ENCODE measurements at places on chromosomes 12 and 14.

- no peak for DNase-seq
These were observed 294.4 kb downstream of the AKAP6 start for GRCh38 chr14:32623300-32624093.

GRCh38 chr14:104888489-104889374 is 23.7 kb downstream of the CEP170B start:
- no peak for DNase-seq

DNA sequence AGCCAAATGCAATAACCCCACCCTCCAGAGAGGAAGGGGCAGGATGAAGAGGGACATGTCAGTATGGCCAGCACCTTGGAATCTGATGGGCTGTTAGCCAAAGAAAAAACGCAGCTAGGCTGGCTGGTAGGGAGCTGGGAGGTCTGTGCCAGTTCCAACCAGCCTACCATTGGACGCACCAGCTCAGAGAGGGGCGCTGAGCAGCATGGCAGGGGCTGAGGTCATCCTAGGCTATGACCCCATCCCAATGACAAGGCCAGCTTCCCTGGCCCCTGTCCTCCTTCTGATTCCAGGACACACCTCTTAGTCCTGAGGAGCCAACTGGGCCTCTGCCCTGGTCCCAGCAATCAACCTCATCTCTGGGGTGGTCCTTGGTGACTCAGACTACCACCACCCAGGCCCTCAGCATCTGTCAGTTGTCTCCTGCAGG is 12.2 kb downstream of the ACTN1 start:
- no peak for DNase-seq

DNA sequence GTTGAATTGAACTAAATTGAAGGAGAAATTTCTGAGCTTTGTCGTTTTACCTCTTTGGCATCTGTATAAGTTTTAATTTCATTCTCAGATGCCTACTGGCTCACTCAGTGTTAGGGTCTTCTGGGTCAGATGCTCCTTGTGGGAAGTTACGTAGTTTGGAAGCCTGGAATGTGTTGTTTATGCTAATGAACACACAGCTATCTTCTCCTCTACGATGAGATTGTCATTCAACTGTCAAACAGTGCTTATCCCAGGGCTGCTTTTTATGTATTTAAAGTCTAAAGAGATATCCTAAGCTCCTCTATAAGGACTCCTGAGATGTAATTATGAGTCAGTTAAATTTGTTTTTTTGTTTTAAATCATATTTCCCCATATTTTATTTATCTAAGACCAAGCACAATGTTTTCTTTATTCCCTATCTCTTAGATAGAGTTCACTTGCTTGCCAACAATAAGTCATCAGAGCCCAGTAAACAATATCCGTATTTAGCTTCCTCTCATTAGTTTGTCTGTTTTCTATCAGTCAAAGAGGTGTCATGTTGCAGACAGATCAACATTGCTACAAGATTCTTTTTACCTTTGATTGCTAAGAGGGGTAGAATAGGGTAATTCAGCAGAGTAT is 368.0 kb upstream of the PDE3A start:
- DNase-seq: no peak

DNA sequence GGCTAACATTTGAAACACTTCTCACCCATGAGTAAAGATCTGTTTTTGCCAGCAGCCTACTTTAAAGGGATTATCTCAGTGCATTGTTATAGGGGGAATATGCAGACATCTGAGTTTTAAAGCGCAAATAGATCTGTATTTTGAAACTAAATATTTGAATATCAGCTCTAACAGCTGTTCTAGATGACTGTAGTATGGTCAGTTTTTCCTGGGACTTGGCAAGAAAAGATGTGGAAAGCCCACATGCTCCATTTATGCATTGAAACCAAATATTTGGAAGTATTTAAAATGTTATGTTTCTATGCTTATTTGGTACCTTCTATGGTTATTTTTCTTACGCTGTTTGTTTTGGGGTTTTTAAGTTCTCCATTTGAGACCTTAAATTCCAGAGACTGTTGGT is 41.7 kb downstream of the RIC8B start:
- DNase-seq: no peak

DNA sequence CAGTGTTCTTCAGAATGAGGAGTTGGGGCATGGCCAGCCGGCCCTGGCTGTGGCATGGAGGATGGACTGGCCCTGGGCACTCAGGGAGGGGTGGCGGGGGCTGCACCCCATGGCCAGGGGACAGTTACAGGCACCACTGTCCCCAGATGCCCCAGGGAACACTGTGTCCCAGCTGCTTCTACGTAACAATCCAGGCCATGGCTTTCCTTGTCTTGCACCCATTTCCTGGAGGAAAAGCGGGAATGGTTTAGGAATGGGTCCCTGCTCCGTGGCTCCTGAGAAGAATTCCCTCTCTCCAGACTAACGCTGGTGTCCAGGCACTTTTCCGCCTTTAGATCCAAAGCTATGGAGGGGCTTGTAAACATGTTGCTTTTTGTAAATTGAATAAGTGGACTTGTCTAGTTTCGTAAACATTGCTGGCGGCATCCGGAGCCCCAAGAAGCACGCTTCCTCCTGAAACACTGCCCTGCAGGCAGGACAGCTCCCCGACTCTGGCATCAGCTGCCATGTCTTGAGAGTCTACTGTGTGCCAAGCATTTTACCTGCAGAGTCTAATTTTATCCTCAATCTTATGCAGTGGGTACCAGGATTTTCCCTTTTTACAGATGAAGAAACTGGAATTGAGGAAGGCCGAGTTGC is 238.3 kb downstream of the SLC41A2 start:
- no peak for DNase-seq

DNA sequence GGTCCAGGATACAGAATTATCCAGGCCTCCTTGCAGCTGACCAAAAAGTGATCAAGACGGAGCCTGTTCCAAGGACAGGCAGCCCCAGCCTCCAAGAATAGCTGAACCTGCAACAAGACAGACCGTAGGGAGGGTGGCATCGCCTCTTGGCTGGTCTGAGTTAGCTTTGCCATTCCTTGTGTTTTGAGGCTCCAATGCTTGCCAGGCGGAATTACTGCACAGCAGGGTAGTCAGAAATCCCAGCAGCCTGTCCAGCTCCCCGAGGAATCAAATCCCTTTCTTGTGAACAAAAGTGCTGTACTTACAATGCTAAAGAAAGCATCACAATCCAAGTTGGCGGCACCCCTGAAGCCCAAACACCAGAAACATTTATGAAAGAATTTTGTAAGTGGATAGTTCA is 246.9 kb downstream of the TMEM132C start:
- no peak for DNase-seq

DNA sequence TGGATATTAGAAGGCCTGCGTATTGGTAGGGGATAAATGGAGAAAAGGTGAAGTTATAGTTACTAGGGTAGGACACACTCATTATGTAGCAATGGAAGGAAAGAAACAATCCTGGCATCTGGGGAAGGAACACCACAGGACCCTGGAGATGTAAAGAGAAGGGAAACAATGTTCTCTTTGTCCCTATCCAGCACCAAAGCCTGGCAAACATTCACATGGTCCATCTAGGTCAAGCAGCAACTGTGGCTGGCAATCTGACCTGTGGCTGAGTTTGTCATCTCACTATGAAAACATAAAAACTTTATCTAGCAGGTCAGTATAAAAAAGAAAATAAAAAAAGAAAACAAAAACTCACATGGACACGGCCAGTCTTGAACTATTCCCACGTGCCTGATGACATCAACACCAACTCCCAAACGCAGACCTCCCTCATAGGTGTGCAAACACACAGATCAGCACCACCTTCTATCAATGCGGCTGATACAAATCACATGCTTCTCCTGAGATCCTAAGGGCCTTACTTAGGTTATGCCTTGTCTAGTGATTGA is 2.6 kb downstream of the POMT2 start:
- no peak for DNase-seq

GRCh38 chr12:100995771-100996170 is 201.2 kb downstream of the ANO4 start:
- no peak for DNase-seq

GRCh38 chr12:126627596-126627995 is 1562.4 kb downstream of the AACS start:
- DNase-seq: no peak

- DNase-seq: no peak
These were observed 895 bp upstream of the ANKS1B start for GRCh38 chr12:99985631-99986030.

- no peak for DNase-seq
These were observed 13.5 kb upstream of the FBRSL1 start for GRCh38 chr12:132476421-132476820.

GRCh38 chr12:57006809-57007475 is 596 bp upstream of the ZBTB39 start:
- no peak for DNase-seq

DNA sequence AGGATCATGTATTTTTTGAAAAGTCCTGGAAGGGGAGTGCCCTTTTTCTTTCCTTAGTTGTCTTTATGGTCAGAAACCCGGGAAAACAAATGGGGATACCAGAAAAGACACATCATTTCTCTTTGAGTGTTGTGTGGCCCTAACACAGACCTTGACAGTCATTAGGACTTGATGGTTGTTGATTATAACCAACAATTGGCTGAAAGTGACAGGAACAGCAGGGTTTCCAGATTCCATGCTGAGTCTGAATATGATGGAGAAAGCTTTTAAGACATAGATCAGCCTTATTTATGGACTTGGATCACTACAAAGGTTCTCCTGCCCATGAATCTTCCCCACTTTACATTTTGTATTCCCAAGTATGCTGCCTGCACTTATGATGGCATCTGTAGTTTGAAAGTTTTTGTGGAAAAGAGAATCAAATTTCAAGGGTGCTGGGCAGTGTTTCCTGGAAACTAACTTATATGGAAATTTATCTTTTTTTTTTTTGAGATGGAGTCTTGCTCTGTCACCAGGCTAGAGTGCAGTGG is 30.4 kb downstream of the POLR3B start:
- DNase-seq: no peak

GRCh38 chr12:27965966-27966365 is 6.6 kb downstream of the PTHLH start:
- no peak for DNase-seq

DNA sequence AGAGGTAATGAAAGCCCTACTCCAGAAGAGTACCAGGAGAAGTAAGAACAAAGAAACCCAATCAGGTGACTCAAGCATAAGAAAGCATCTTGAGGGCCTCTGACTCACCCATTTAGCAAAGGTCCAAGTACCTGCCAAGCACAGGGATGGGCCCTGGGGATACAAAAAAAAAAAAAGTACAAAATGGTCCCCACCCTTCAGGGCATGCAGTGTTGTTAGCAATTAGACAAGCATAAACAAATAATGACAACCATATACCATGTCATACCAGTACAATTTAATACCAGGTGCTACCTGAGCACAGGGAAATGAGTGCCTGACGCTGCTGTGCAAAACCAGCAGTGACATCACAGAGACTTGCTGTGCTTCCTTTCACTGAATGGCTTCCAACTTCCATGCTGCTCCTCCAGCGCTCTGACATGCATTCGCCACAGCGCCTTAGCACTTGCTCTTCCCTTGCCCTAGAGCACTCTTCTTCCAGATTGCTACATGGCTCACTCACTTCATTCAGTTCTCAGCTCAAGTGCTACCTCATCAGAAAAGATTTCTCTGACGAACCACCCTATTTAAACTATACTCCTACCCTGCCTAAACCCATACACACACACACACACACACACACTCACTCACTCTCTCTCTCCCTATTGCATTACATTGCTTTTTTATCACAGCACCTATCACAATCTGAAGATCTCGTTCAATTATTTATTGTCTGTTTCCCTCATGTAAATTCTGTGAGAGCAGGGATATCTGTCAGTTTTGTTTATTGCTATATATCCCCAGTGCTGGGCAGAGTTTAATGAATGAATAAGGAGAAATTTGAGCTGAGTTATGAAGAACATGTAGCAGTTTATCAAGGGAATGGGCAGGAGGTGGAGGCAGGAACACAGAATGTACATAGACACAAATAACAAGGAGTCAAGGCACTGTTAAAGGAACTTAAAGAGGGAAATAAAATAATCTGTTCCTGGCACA is 12.9 kb upstream of the EPS8 start:
- no peak for DNase-seq

- DNase-seq: no peak
These were observed 27.7 kb upstream of the CALM1 start for GRCh38 chr14:90368946-90369721.

- no peak for DNase-seq
These were observed 163.1 kb downstream of the PHLDA1 start for GRCh38 chr12:75868501-75868900.

DNA sequence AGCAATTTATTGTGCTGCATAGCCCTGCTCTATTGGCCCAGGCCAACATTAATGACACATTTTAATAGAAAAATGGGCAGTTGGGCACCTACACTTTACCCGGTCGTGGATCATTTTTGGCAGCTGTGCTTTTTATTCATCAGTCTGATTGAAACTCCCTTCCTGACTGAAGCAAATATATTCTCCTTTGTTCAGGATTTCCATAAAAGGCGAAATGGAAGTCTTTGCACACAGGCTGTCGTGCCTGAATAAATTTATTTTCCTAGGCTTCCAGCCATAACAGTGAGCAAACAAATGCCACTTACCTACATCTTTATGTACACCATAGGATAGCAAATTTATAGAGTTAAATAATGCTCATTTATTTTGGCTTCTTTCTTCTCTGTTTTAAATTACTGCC is 480.7 kb upstream of the DCN start:
- DNase-seq: no peak

DNA sequence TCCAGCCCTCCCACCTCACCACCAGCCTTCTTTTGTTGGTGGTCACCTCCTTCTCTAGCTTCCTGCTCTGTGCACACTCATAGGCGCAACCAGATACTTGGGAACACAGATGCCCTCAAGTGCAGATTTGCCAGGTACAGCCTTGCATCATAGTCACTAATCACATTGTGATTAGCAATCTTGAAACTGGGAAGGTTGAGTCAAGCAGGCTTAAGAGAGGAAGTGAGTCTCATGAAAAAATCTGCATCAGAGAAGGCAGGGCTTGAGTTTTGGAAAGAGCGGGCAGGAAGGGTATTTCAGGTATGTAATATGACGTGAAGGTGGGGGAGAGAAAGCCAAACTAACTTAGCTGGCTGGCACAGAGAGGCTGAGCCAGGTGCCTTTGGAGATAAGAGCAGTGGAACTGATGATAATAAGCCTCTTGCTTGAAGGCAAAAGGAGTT is 2.7 kb upstream of the RABGGTA start:
- peak; percentile 92 for DNase-seq

- no peak for DNase-seq
These were observed 745 bp upstream of the ARHGDIB start for GRCh38 chr12:14962153-14962539.

DNA sequence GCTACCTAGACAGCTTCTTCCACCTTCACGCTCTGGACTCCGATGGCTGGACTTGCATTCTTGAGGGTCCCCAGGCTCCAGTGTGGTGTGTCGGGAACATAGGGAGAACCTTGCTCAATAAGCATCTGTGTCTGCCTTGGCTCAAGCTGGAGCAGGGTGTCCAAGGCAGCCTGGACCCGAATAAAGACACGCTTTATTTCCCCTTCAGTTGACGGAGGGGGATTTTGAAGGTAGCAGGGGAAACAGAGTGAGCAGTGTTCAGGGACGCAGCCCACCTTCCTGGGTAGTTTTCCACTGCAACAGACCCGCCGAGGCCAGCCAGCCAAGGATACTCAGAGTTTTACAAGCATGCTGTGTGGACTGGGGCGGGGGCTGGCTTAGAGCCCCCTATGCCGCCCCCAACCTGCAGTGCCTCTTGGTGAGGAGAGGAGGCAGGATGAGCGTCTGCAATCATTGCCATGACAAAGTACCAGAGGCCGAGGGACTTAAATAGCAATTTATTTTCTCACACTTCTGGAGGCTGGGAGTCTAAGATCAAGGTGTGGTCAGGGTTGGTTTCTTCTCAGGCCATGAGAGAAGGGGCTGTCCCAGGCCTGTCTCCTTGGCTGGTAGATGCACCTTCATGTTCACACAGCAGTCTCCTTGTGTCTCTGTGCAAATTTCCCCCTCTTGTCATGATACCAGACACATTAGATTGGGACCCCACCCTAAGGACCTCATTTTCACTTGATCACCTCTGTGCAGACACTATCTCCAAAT is 201.2 kb downstream of the CHST11 start:
- no peak for DNase-seq

Data from activated CD4-positive, alpha-beta T cell treated with anti-CD3 and anti-CD28 coated beads, Interleukin-2, amount 50 U/mL, for 16 hours (primary cell).